ENCODE measurements at places on chromosomes 2 and 18.

GRCh38 chr2:199814817-199815211 lies 36.2 kb downstream of the FTCDNL1 start:
- no peak for DNase-seq

DNA sequence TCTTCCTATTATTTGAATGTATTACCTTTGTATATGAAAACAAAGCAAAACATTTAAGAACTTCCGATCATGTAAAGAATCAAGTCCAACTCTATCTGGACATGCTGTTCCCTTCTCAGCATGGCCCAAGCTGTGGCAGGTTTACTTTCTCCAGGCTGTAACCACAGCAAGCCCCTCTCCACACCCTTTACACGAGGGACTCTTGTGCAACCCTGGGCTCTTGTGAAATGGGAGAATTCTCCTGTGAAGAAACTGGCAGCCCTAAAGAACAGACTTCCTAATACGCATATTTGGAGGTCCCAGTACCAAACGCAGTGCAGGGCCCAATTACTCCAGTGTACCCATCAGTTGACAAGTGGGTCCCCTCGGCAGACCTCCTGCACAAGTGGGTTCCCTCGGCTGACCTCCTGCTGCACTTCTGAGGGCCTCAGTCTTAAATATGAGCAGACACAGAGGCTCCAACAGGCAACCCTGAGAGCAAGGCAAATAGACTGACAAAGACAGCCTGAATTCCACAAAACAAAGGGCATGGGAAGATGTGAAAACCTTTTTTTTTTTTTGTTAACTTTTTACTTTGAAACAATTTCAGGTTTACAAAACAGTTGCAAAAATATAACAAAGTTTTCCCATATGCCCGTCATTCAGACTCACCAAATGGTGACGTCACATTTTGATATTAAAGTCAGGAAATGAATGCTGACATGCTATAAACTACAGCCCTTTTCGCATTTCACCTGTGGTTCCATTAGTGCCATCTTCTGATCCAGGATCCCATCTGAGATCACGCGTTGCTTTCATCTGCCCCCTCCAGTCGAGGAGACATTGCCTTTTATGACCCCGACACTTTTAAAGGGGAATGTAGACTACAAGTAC lies 78.2 kb downstream of the FBXO15 start:
- DNase-seq: no peak

DNA sequence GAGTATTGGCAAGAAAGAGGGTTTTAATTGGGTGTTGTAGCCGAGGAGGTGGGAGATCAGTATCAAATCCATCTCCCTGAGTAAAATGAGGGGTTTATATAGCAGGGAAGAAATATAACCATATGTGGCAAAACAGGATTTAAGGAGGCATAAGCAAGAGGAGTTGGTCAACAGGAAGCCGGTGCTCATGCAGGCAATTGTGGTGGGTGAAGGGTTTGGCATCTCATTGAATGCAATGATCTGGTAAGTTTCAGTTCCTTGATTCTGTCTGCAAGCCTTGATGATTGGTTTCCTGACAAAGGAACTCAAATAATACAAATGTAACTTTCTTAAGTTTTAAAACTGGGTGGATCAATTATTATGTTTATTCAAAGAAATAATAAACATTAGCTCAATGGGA lies 564.4 kb upstream of the LINC00305 start:
- no peak for DNase-seq

DNA sequence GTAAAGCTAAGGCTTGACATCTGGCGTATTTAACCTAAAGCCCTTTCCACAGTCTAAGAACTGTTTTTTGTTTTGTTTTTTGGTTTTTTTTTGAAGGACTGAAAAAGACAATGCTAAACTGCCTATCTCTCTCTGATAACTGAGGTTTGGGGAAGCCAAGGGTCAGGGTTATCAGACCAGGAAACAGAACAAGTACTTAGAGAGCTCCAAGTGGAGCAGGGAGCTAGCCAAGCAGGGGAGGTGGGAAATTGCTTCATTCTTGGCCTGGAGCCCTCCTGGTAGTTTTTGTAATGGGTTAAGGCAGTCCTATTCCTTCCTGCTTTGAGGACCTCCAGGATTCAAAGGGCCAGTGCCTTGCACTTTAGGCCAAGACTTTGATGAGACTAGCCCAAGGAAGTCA lies 154.3 kb upstream of the LTBP1 start:
- DNase-seq: no peak

DNA sequence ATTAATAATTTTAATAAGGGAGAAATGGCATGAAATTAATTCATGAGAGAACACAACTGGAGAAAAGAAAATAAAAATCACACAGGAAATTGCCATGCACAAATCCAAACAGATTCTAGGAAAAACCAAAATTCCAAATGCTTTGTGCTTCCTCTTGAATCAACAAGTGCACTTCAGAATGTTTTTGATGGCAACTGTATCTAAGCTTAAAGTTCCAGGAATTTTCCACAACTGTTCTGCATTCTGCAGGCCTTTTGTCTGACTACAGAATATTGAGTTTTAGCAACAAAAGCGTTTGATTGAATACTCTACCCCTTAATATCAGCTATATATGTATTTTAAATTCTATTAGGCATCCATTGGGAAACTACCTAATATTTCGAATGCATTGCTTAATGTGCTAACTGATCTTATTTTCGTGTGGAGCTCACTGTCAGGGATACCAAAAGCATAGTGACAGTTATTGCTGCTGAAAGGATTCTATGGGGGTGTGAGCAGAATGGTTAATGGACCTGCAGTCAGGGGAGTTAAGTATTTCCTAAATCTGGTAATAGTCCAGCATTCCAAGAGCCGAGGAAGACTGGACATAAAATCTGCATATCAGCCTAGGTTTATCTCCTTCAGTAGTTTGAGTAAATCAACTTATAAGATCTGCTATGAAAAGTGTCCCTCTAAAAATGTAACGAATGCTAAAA lies 482.7 kb upstream of the POU3F3 start:
- no peak for DNase-seq

- no peak for DNase-seq
Measured at GRCh38 chr18:46346213-46346612, 242.0 kb downstream of the HAUS1 start.

- DNase-seq: no peak
Measured at GRCh38 chr2:19137433-19137832, 221.0 kb downstream of the OSR1 start.

DNA sequence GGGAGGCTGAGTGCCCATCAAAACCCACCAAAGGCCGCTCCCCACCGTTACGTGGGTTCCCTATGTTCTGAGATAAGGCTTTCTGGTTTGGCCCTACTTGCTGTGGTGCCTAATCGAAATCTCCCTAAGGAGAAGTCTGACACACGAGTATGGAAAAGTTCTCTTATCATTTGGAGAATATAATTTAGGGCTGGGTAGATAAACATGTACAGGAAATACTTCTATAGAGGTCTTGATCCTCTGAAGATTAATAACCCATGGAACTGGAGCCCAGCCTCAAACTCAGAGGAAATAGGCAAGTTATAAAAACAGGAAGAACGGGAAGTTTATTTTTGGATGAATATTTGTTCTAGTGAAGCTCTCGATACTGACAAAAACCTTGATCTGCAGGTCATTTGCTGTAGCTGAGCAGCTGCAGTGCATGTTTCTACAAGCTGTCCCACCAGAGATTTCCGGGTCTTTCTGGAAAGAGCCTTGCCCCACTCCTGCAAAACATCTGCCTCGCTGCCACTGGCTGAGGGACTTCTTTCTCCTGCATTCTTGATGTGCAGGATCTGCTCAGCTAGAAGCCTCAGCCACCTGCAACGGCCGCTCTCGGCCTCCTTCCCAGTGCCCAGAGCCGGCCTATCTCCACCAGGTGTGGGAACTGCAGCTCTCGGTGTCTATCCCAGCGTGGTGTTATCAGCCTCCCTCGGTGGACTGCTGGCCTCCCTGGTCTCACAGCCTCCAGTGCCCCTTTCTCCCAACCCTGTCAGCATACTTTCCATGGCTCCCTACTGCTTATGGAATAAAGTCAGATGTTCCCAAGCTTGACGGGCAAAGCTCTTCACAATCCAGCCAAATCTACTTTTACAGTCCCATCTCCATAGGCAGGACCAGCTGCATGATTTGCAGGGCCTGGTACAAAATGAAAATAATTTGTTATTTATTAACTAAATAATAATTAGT lies 48.6 kb downstream of the SPRED2 start:
- DNase-seq: no peak

GRCh38 chr18:11336241-11336640 lies 186.9 kb upstream of the PIEZO2 start:
- DNase-seq: peak; percentile 33

- DNase-seq: no peak
Measured at GRCh38 chr2:109468893-109469292, 144.9 kb downstream of the SEPTIN10 start.

- peak; percentile 54 for DNase-seq
Measured at GRCh38 chr18:54416436-54416835, 58.7 kb downstream of the C18orf54 start.

- peak; percentile 90 for DNase-seq
Measured at GRCh38 chr2:86249579-86250391, 50.5 kb downstream of the MRPL35 start.

DNA sequence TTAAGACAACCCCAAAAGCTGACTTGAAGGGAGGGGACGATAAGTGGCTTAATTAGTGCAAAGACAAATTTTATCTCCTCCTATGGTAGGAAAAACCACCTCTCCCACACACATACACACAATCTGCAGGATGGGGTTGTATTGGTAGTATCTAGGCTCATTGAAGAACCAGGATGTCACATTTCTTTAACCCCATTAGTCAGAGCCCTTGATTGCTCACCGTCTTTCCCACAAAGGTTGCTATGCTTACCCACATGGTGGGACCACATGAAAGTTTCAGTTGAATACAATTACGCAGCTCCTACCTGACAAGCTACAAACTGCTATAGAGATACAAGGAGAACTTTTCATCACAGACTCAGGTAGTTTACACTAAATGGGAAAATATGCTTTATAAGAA lies 765.0 kb upstream of the CELF4 start:
- DNase-seq: no peak

DNA sequence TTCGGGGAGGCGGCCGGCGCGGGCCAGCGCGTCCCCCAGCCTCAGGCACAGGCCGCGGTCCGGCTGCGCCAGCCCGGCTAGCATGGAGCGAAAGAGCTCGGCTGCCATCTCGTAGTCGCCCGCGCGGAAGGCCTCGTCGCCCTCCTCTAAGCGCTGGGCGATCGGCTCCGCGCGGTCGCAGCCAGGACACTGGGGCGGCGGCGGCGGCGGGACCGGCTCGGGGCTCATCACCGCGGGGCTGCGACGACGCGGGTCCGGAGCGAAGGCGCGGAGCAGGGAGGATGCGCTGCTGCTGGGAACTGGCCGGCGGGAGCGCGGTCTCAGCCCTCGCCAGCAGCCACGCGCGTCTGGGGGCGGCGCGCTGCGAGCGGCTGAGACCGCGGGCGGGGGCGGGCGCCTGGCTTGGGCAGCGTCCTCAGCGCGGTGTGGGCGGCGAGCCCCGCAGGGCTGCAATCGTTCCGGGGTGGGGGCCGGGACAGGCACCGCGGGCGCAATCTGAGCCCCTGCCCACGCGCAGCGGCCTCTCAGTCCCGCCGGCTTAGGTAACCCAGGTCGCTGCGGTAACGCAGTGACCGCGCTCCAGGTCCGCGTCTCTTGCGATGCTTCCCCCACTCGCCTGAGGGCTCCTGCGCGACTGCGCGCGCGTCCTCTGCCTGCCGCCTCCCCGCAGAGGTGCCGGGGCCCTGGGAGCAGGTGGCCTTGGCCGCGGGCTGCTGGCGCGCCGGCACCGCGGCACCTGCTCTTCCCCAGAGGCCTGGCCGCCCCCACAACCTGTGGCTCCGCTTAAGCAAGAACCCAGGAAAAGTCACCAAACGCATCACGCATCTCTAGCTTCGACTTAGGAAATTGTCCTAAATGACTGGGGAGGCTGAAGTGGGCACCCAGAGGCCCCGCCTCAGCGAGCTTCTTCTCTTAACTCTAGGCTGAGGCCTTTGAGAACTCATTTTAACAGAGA lies at the start of gene LONRF2:
Gene LONRF2 (minus strand): TSS at position 636 of the 955 bp plus-strand sequence. CDS start 408 bp downstream, at position 228.
- peak; percentile 5 for DNase-seq

- peak; percentile 42 for DNase-seq
Measured at GRCh38 chr18:62524440-62525200, 1.8 kb downstream of the ZCCHC2 start.

- no peak for DNase-seq
Measured at GRCh38 chr2:36214691-36215090, 140.9 kb upstream of the CRIM1 start.

- peak; percentile 53 for DNase-seq
Measured at GRCh38 chr2:164430166-164430783, 191.0 kb downstream of the GRB14 start.

DNA sequence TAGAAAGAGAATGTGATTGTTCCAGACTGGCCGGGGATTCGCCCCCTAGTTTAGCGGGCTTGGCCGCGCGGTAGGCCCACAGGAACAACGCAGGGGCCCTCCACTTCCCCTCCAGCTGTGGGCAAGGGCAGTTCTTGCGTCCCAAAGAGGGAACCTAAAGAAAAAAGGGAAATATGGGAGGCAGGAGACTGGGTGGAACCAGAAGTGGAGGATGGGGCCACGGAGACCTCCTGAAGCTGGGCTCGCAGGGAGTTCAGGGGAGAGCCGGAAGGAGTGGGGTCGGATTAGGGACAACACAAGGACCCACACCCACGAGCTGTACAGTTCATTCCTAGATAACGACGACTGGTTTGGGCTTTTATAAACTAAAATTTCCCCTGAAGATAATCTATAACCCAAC lies 18.2 kb downstream of the GNLY start:
- DNase-seq: no peak

- DNase-seq: peak; percentile 58
Measured at GRCh38 chr2:174699993-174700766, 64.1 kb downstream of the CHRNA1 start.

DNA sequence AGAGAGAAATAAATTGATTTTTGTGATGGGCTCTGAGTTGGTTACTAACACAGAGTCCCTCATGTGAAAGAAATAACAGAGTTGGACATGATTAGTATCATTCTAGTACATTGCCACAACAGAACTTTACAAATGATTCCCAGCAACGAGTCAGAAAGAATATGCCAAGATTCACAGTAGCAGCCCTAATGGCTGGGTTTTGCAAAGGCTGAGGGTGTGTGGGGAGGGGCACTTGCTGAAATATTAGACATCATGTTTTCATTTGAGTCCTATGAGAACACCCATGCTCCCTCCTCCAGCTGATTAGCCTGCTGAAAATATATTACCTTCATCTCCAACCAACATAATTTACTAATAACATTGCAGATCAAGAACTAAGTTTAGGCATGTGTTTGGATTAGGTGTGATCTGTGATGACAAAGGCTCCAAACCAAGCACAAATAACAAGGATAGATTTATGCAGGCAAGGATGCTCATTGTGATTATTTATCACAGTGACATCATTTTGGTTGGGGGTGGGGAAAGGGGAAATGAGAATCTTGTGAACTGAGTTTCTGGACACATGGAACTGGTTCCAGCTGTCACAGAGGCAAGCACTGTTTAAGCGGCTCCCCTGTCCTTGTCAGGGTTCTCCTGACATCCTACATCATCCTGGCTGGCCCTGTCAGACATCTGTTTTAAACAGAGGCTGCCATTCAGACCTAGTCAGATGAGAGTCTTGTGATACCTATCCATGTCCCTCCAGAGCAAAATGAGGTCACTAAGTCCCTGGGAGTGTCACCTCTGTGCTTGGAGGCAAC lies 205.8 kb upstream of the NCKAP5 start:
- DNase-seq: no peak
